ENCODE measurements at places on chromosomes 7 and 10.
A peak's percentile ranks its signal among the peaks of the same experiment; 100 is the strongest.

DNA sequence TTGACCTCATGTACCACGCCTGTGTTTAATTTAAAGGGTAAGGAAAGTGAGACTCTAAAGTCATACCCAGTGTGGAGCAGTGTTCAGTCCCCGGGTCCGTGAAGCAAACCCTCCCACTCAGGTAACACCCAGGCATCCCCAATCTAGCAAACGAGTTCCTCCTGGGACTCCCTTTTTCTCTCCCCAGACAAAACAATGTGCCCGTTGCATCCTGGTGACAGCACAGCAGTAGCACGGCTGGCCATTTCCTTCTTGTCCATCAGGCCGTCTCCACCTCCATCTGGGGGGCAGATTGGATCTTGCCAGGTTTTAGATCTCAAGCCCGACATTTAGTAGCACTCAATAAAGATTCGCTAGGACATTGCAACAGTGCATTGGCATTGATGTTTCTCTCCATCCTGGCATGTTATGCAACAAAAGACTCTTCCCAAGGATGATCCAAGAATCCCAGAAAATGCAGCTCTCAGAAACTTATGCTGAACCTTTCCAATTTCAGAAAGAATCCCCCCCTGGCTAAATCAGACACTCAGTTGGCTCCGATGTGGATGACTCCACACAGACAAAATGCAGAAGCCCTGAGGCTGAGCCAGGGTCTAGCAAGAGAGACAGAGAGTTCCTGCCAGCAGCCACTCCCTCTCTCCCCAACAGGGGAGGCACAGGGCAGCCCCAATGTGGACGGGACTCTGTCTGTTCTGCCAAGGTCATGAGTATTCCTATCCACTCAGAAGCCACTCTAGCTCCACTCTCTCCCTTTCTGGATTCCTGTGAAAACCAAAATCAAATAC is 274.5 kb upstream of the MGMT start:
- no peak for DNase-seq

- no peak for DNase-seq
Measured at GRCh38 chr7:138919216-138919615, 62.0 kb downstream of the KIAA1549 start.

DNA sequence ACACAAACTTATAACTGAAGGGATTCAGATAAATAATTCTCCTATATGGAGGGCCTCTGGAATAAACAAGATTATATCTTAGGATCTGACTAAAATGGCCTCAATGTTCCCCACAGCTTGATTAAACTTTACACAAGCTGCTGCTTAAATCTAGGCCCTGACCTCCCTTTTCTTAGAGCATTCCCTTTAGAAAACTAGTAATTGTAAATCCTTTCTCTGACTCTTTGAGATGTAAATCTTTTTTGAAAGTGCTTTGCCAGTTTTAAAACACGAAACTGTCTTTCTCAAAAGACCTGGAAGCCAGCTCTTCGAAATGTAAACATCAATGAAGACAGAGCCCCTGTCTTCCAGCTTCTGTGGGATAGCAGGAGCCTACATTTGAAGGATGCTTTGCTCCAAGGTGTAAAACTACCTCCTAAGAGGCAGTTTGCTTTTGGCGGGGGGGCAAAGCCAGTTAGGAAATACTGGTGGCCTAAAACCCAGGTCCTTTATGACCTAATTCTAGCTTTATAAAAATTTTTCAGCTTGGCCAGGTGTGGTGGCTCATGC is 758.7 kb downstream of the CNTNAP2 start:
- no peak for DNase-seq

- peak; percentile 49 for DNase-seq
Measured at GRCh38 chr10:89213191-89213808, 6.2 kb upstream of the CH25H start.

DNA sequence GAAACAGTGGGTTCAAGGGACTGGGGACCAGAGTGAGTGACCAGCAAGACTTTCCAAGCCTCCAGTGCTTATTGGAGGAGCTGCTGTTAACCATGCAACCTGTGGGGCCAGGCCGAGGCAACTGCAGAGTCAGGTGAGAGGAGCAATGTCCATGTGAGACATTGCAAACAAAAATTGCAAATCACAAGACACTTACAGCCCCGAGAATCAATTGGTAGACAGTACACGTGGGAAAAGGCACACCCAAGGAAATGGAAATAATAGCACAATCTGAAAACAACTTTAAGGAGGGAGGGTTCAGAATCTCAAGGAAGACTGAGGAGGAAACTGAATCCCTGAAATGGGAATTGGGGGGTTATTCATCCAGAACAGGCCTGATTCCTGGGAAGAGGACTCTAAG is 72.6 kb downstream of the GLRX3 start:
- DNase-seq = no peak

DNA sequence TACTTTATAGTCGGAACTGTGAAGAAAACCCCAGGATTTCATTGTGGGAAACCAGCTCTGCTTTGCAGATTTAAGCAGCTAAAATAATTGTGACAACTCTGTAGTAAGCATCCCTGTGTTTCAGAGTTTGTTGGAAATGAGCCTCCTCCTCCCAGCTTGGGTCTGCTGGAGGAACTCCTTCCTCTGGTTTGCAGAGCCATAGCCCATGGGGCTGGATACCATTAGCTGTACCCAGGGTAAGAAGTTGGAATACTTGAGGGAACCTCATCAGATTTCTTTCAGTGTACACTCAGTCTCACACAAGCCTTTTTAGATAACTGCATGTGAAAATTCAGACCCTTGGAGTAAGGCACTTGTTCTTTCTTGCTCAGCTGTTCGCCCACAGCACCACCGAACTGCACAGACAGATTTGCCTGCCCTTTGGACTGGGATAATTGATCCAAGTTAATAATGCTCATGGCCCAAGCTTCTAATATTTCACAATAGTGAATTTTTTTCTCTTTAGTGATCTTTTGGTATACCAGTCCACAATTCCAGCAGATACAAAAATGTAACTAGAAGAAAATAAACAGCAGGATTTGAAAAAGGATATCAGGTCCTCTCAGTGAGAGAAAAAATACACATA is 467.4 kb upstream of the FZD8 start:
- DNase-seq = no peak

DNA sequence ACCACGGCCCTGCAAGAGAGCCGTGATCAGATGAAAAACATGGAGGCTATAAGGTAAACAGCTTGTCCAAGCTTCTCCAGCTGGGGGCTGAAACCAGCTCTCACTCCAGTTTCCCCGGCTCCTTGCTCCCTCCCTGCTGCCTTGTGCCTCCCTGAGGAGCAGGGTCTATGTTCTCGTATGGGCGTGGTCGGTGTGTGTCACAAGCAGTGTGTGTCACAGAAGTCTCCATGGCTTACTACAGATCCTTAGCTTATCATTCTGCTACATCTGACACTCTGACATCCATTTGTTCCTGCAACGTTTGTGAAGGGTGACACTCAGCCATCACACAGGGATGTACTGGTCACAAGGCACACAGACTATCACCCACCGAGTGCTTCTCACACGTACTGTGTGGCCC is 54.6 kb downstream of the CSGALNACT2 start:
- no peak for DNase-seq
